ENCODE measurements at places on chromosomes 5 and 9.

GRCh38 chr5:33854733-33855151 is 37.0 kb downstream of the ADAMTS12 start:
- no peak for DNase-seq

DNA sequence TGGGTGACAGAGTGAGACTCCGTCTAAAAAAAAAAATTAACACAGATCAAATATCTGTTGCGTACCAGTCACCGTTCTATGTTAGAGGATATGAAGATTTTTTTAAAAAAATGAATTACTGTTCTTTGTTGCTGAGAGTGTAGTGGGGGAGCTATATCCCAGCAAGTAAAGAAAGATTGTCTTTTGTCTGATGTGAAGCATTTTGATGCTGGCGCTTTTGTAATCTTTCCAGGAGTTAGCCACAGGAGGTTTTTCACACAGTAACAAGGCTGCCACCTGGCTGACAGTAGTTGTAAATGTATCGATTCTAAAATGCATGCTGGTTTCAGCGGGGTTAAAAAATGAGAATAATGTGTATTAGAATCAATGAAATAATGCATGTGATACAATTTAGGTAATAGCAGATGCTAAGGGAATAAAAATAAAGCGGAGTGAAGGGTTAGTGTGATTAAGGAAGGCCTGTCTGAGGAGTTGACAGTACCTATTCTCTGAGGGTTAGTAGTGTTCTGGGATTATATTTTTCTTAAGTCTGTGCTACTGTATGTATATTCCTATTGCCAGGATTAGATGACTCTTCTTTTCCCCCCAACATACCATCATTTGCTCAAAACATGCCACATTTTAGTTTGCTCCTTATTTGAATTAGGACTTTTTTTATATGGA is 3.4 kb downstream of the LMNB1 start:
- DNase-seq, result no peak

GRCh38 chr5:25540628-25541027 is 895.9 kb upstream of the CDH10 start:
- DNase-seq, result no peak

- DNase-seq, result no peak
Observed at GRCh38 chr5:32767948-32768467, 56.9 kb downstream of the NPR3 start.

- DNase-seq, result no peak
Observed at GRCh38 chr5:39560726-39561125, 135.9 kb upstream of the DAB2 start.

DNA sequence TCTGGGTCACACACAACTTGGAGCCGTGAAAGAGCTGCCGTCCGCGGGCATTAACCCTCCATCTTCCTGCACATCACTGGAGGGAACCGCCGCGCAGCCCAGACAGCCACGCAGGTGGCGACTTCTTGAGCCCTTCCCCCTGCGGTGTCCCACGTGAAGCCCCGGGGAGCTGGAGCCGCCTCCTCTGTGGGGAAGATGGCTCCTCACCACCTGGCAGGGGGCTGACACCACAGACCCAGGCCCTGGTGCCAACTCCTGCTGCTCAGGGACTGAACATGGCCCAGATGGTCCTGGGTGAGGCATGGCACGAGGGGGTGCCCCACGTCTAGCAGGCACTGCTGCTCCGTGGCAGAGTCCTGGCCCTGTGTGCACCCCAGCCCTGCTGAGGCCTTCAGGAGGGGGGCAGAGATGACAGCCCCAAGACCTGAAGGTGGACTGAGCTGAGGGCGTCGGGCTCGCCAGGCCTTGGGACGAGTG is 38.9 kb downstream of the NDUFS6 start:
- DNase-seq, result no peak

- DNase-seq, result no peak
Observed at GRCh38 chr5:6302075-6302474, 76.3 kb downstream of the MED10 start.

DNA sequence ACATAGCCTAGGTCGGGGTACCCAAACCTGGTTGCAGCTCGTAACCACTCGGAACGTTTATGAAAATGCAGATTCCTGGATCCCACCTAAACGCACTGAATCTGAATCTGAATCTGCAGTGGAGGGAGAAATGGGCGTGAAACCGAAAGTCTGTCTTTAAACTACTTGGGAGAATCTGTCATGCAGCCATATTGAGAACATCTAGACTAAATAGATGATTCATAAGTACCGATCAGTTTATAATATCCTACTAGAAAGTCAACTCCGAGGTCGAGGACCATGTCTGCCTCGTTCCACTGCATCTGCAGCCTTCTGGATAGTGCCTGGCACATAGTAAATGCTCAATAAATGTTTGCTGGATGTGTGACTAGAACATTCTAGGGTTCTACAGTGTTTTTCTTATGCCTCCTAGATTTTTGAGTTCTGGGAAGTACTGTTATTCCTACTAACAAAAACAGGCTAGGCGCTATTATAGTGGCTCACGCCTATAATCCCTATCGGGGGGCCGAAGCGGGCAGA is 632 bp downstream of the COQ4 start:
- DNase-seq, result no peak

DNA sequence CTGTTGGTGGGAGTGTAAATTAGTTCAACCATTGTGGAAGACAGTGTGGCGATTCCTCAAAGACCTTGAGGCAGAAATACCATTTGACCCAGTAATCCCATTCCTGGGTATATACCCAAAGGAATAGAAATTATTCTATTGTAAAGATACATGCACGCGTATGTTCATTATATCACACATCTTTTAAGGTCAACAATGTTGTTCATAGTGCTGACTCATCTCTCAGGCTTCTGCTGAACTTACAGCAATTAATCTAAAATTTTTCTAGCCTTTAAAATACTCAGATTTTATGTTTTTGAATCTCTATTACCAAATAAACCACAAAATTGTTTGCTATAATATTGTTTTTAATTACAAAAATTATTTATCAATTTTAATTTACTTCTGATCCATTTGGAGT is 38.8 kb upstream of the ZNF618 start:
- no peak for DNase-seq

DNA sequence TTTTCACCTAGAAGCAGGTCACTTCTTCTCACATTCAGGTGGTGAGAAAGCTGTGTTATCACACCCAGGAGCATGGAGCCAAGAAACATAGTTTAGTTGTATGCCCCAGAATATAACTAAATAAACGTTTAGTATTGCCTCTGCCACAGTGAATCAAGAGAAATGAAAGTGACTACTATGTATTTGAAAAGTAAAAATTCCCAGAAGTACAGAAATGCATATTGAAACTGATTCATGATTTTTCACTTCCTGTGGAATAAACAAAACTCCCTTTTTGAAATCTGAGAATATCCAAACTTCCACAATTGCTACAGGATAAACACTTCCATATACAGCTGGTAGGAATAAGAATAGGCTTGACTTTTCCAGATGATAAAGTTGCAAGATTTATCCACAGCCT is 15.3 kb upstream of the NINJ1 start:
- no peak for DNase-seq

- DNase-seq, result no peak
Observed at GRCh38 chr5:61910771-61911170, 395.2 kb upstream of the KIF2A start.

DNA sequence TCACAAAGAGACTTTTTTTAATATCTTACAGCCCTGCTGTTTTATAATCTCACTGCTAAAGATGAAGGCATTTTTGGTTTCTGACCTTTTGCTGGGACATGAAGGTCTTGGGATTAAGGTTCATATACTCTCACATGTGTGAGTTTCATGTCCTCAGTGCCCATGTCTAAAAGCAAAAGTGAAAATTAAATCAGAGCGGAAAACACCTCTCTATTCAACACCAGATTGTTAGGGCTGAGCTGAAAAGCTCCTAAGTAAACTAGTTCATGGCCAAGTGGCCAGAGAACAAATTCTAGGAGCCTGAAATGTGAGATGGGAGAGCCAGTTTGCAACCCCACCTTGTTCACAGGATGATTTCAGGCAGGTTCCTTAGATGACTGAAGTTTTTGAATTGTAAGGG is 110.9 kb downstream of the GRIA1 start:
- no peak for DNase-seq
